Panc1 (cell line): ENCODE measurements at places on chromosomes 7 and 10. TPM values are rescaled to one million over a fixed set of nuclear protein-coding genes. Genes with fewer than 3 reads are reported as not detected.

Gene SNX10
- total RNA-seq, result 21.8 TPM

Gene AKR1C8
- not detected for total RNA-seq

Gene ATG9B
- total RNA-seq, result 0.98 TPM

Gene PAOX
- 9.3 TPM for total RNA-seq

Gene ECHDC3
- 5.8 TPM for total RNA-seq

Gene CALML5
- total RNA-seq, result not detected

Gene TAC1
- 0.13 TPM for total RNA-seq

Gene ARHGAP22
- 1.8 TPM for total RNA-seq

Gene VGF
- 4.4 TPM for total RNA-seq

Gene PRLHR
- not detected for total RNA-seq

Gene KIF11
- 47.8 TPM for total RNA-seq

Gene TMEM236
- total RNA-seq, result 0.05 TPM

Gene ETV1
- total RNA-seq, result 7.4 TPM

Gene OR2A2
- total RNA-seq, result not detected

Gene HABP2
- total RNA-seq, result 0.13 TPM

Gene HYAL4
- not detected for total RNA-seq

Gene AKR1C4
- not detected for total RNA-seq

Gene CCL24
- not detected for total RNA-seq

Gene PON1
- not detected for total RNA-seq

Gene SEMA3E
- 7.3 TPM for total RNA-seq

Gene HEPACAM2
- total RNA-seq, result not detected

Gene FAM237B
- total RNA-seq, result not detected

Gene TMEM213
- not detected for total RNA-seq

Gene LRRC17
- 0.39 TPM for total RNA-seq

Gene CARD11
- 0.82 TPM for total RNA-seq

Gene ASB10
- total RNA-seq, result not detected

Gene PON2
- 116 TPM for total RNA-seq

Gene ANKRD22
- total RNA-seq, result 0.15 TPM

Gene PTF1A
- total RNA-seq, result not detected

Gene NCF1
- total RNA-seq, result not detected

Gene ADRA2A
- 0.05 TPM for total RNA-seq

Gene MRPS24
- total RNA-seq, result 224 TPM
